ENCODE measurements at places on chromosomes 11 and 22.

GRCh38 chr11:125423247-125423849, 72.7 kb downstream of the FEZ1 start:
- no peak for DNase-seq

DNA sequence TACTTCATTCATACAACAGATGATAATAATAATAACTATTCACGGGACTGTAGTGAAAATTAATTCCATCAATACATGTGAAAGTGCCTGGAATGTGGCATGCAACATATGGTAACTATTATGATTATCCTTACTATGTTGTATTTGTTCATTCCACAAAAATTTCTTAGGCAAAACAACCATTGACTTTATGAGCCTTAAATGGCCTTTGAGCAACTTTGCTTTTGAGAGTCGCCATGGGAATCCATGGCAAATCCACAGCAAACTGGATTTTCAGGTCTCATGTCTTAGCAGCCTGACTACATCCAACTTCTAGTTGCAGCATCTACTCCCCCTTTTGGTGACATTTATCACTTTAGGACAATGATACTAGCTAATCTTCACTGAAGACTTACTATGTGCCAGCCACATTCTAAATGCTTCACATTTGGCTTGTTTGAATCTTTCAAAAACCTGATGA, 56.8 kb downstream of the SLC1A2 start:
- DNase-seq: peak; percentile 22

DNA sequence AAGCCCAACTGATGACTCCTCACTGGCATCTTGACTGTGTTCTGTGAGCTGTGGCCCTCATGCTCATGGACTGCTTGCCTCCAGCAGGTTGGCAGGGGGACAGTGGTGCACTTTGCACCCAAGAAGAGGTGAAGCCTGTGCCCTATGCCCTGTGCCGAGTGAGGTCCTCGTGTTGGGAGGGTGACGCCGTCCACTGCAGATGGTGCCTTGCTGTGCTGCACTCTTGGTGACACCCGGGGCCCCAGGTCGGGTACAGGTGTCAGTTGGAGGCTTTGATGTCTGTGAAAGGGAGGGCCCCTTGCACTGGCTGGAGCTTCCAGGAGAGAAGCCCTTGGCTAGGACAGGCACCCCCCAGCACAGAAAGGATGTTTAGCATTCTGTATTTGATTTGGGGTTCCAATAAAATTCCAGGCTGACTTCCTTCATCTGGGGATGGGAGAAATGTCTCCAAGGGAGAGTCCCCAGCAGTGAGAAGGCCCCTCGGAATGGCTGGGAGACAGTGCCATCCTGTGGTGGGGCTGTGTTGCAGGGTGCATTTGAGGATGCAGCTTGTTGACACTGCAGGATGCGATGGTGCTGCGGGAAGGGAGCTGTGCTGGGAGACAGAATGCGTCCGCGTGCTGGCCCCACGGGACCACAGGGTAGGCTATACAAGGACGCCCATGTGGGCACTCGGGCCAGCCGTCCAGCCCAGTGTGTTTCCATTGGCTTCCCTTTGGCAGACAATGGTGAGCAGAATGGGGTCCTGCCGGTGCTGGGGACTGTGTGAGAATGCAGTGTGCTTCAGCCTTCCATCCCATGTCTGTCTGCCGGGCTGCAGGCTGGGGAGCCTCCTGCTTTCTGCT, 2.5 kb upstream of the ZDHHC8 start:
- peak; percentile 77 for DNase-seq

GRCh38 chr11:113184498-113184897, 129.9 kb upstream of the TTC12 start:
- peak; percentile 3 for DNase-seq

- no peak for DNase-seq
These were observed 458 bp downstream of the FXYD6 start for GRCh38 chr11:117876059-117876340.

GRCh38 chr11:128502726-128503125, 84.6 kb downstream of the ETS1 start:
- DNase-seq: peak; percentile 93

DNA sequence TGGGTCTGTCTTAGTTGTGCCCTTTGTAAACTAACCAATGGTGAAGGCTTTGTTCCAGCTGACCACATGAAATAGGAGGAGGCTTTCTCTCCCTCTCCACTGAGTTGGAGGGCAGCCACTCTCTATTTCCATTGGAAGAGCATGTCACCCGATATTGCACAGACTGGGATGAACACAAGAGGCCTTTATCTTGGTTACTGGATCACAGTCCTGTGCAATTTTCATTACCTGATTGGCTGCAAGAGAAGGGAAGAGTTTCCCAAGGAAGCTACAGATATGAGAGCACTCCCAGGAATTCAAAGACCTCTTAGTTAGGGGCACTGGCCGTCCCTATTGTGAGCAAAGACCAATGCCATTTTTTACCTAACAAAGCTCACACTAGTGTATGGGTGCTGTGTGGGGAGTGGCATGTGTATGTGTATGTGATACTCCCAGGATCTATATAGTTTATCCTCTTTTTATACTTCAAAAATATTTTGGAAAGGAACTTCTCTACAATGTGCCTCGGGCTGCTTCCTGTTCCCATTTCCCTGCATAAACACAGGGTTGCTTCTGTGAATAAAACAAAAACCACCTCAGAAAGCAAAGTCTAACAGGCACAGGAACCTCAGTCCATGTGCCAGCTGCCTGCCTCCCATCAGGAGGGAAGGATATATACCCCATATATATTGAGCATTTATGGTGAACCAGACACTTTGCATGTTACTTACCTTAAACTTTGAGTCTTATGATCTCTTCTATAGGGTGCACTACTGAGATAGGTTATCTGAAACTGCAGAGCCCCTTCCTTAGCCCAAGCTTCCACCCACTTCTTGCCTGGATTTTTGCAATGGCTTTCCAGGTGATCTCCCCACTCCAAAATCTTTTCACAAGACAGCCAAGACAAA, 126.5 kb downstream of the RASSF10 start:
- DNase-seq: peak; percentile 100

DNA sequence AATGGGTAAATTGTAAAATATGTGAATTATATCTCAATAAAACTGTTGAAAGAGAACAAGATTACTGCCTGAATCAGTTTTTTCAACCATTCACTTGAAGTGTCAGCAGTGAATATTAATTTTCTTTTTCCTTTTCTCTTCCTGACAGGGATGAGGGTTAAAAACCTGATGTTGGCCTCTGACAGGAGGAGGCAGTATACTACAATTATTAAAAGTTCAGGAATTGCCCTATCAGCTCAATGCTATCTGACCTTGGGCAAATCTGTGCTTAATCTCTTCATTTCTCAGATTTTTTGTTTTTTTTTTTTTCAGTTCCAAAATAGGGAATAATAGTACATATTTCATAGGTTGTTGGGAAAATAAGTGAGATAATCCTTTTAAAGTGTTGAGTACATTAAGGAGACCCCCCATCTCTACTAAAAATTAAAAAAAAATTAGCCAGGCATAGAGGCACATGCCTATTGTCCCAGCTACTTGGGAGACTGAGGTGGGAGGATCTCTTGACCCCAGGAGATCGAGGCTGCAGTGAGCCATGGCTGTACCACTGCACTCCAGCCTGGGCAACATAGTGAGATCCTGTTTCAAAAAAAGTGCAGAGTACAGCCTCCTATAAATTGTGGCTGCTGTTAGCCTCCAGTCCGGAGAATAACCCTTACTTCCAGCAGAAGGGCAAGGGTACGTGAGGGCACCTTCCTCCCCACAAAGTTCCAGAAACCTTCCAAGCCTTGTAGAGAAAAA, 48.8 kb downstream of the TRIM44 start:
- peak; percentile 46 for DNase-seq

GRCh38 chr11:75465701-75466531, 32.9 kb upstream of the KLHL35 start:
- no peak for DNase-seq

- DNase-seq: no peak
These were observed 2.7 kb downstream of the HEPHL1 start for GRCh38 chr11:94023856-94024255.

DNA sequence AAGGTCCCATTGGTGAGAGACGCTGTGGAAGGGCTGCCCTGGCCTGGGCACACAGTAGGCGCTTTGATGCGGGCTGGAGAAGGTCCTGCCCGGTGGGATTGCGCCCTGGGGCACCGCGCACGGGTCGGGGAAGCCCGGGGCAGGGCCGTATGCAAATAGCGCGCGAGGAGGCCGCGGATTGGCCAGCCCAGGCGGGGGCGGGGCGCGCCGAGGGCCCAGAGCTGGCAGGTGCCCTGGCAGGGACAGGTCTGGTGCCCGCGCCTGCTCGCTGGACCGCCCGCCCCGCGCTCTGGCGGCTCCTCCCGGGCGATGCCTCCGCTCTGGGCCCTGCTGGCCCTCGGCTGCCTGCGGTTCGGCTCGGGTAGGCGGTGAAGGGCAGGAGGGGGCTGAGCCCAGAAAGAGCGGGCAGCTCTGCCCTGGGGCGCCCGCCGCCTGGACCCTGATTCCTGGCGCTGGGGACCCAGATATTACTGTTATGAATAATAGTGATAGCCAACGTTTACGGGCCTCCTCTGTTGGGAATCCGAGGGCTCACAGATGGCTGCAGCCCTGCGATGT, at the start of gene UPK3A:
TSS of gene UPK3A (plus strand) at position 245 of the 558 bp plus-strand sequence. CDS start at position 310, 65 bp downstream.
- DNase-seq: no peak

DNA sequence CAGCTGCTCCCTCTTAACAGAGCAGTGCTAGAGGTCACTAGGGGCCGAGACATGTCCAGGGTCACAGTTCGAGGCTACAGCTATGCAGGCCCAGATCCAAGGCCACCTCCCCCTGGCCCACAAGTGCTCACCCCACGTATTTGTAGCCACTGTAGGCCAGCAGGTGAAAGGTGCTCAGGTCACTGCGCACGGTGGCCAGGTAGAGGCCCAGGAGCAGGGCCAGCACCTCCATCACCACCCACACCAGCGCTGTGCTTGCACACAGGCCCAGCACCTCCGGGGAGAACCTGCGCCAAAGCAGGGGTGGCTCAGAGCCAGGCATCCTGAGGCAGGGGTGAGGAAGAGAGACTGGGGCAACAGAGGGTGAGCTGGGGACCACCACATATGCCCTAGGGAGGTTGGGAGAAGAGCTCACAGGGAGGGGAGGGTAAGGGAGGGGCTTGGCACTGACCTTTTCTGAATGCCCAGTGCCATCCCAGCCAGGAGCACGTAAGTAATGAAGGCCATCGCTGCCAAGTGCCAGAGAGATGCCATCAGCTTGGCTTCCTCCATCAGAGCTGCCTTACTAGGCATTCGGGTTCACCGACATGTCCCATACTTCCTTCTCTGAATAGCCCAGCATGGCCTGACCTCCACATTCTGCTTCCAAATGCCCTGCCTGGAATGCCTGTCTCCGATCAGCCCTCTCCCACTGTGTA, 3.5 kb downstream of the YIF1A start:
- DNase-seq: no peak

- DNase-seq: no peak
These were observed 612.6 kb downstream of the TBC1D22A start for GRCh38 chr22:47374901-47375575.

GRCh38 chr11:126633330-126633729, 277.8 kb downstream of the ST3GAL4 start:
- no peak for DNase-seq

DNA sequence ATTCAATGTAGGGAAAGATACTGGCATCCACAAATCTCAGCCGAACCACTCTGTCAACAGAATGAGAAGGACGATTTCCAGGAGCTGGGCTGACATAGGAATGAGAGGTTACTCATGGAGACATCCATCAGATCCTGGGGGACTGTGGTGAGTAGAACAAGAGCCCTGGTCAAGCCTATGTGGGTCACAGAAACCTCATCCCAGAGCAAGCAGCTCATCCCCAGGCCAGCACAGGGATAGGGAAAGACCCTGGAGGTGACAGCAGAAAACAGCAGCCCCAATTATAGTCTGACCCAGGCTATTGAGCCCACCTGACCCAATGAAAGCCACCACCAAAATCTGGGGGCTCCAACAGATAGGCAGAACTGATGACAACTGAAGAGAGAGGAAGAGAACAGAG, 128.0 kb upstream of the SERPIND1 start:
- DNase-seq: no peak

GRCh38 chr11:17410606-17411379, 22.3 kb upstream of the KCNJ11 start:
- no peak for DNase-seq

DNA sequence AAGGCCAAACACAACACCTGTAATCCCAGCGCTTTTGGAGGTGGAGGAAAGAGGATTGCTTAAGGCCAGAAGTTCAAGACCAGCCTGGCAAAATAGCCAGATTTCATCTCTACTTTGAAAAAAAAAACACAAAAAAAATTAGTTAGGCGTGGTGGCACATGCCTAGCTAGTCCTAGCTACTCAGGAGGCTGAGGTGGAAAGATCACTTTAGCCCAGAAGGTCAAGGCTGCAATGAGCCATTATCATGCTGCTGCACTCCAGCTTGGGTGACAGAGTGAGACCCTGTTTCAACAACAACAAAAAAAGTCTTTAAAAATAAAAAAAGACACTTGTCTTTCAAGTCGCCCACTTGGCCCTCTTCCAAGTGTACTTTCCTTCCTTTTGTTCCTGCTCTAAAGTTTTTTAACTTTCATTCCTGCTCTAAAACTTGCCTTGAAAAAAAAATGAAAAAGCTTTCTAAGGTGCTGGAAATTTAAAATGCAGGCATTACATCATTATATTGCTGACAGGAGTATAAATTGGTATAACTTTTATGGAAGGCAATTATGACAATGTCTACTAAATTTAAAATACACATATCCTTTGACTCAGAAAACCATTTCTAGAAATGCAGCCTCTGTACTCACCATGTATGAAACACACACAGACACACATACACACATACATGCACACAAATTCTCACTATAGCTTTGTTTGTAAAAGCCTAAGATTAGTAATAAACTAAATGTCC, 12.7 kb downstream of the LIPT2 start:
- DNase-seq: no peak

GRCh38 chr11:134536219-134536618, 124.2 kb upstream of the B3GAT1 start:
- DNase-seq: no peak

GRCh38 chr11:87092159-87092558, 54.4 kb downstream of the TMEM135 start:
- DNase-seq: no peak

- DNase-seq: no peak
These were observed 85.5 kb upstream of the PGR start for GRCh38 chr11:101215069-101215468.

- no peak for DNase-seq
These were observed 4.9 kb downstream of the GLYAT start for GRCh38 chr11:58726737-58727414.

DNA sequence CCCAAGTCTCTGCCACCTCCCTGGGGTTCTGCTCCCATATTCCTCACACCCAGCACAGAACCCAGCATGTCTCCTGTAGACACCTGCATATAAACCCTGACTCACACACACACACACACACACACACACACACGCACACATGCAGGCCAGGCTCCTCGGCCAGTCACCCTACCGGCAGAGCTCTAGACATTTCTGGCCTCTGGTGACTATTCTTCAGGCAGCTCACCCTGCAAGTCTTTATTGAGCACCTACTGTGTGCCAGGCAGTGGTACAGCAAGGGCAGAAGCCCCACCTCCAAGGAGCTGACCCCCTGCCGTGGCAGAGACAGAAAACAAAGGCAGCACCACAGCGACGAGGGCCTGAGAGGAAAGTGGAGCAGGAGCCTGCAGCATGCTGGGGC, 50.3 kb downstream of the CDKN1C start:
- no peak for DNase-seq

Data from SK-MEL-5 (cell line).